ENCODE measurements at places on chromosomes 11 and 22. TPM values are rescaled to one million over a fixed set of nuclear protein-coding genes. Genes with fewer than 3 reads are reported as not detected.
A peak's percentile ranks its signal among the peaks of the same experiment; 100 is the strongest.

DNA sequence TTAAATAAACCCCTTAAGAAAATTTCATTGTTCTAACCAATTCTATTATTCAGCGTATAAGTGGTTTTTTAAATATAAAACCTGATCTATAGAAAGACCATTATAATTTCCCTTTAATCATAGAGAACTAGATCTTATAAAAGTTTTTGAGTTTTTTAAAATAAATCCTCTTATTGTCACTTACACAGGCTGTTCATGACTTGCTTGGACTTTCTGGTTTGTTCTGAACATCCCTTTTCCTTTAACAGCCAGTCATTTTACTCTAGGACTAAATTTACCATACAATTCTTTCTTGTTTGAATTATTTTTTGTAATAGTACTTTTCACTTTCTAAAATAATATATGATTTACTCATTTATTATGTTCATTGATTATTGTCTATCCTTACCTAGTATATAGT lies 4.7 kb downstream of the NXPE2 start:
- DNase-seq = no peak
- H3K27me3 ChIP-seq = no peaks in the 10 kb centered on the region
- no peaks in the 10 kb centered on the region for H3K4me1 ChIP-seq
- no peak overlapping the region for H3K27ac ChIP-seq

GRCh38 chr11:44625759-44626523 lies 60.5 kb downstream of the CD82 start:
- no peaks in the 10 kb centered on the region for H3K36me3 ChIP-seq
- H3K27me3 ChIP-seq = no peaks in the 10 kb centered on the region
- H3K4me3 ChIP-seq = no peak overlapping the region
- H3K27ac ChIP-seq = no peak overlapping the region
- H3K4me1 ChIP-seq = peaks cover 9% of the 10 kb centered on the region
- DNase-seq = no peak

- H3K4me3 ChIP-seq = no peak overlapping the region
- no peak overlapping the region for H3K27ac ChIP-seq
- no peaks in the 10 kb centered on the region for H3K27me3 ChIP-seq
- H3K4me1 ChIP-seq = no peaks in the 10 kb centered on the region
- DNase-seq = no peak
- H3K36me3 ChIP-seq = no peaks in the 10 kb centered on the region
Measured at GRCh38 chr11:15816260-15816871, 540.0 kb downstream of the SOX6 start.

DNA sequence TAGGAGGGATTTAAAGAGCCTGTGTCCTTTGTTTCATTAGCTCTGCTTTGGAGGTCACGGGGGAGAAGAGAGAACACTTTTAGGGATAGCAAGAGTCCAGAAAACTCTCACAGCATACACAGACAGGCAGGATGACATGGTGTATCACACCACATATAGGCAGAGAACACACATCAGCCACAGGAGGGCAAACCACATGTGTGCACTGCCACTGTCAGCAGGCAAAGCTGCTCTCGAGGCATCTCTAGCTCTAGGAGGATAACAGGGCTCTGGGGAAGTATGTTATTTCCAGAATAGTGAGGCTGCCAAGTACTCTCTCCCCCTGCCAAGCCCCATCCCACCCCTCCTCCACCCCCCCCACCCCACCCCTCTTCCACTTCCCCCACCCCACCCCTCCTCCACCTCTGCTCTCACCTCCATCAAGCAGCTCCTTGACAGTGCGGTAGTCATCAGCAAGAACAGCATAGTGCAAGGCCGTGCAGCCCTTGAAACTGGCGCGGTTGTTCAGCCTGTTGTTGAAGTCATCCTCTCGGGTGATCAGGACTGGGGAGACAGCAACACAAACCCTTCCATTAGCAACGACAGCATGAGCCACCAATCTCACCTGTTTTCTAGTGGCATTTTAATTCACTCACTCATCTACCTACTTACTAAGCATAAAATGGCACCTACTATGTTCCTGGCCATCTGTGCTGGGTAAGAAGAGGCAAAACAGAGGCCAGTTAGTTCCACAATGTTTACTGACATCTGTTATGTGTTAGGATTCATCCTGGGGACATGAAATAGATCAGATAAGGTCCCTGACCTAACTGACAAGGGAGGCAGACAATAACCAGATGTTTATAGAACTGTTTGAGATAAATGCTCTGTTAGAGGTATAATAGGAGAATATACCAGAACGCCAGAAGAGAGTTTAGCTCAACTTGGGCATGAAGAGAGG lies 75.6 kb downstream of the CLPB start:
- no peaks in the 10 kb centered on the region for H3K36me3 ChIP-seq
- H3K27ac ChIP-seq = no peak overlapping the region

DNA sequence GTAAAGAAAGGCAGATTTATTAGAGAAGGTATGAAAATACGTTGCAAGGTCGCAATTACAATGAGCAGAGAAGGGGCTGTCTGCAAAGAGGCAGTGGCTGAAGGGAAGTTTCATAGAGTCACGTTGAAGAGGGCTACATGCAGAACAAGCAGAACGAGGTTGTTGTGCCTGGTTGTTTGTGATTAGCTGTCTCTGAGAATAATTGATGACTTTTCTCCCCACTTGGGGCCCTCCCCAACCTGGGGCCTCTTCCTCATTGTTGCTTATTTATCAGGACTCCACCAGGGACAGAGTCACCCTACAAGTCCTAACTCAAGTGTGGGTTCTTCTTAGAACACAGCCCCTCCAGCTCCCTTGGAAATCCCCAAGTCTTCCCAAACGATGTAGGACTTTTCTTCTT lies 29.1 kb downstream of the CSF2RB start:
- H3K36me3 ChIP-seq = no peaks in the 10 kb centered on the region
- no peaks in the 10 kb centered on the region for H3K27me3 ChIP-seq
- H3K4me1 ChIP-seq = no peaks in the 10 kb centered on the region
- no peak overlapping the region for H3K27ac ChIP-seq

GRCh38 chr22:22038178-22038880 lies 55.7 kb upstream of the TOP3B start:
- no peaks in the 10 kb centered on the region for H3K36me3 ChIP-seq
- H3K27ac ChIP-seq = no peak overlapping the region
- no peak for DNase-seq
- peaks cover 6% of the 10 kb centered on the region for H3K27me3 ChIP-seq
- no peak overlapping the region for H3K4me3 ChIP-seq

DNA sequence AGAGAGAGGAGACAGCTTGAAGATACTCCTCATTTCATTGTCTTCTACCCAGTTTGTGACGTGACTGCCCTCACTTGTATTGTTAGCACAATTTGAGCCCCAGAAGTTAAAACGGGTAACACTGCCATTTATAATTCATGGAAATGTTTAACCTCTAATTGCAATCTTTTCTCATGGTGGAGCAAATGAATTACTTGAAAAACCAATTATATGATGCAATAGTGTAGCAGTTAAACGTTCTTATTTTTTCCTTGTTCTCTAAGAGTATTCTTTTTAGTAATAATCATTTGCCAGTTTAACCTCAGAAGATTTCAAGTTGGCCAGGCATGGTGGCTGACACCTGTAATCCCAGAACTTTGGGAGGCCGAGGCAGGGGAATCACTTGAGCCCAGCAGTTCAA lies 56.6 kb downstream of the CDON start:
- H3K27ac ChIP-seq = no peak overlapping the region
- DNase-seq = no peak
- no peaks in the 10 kb centered on the region for H3K4me1 ChIP-seq
- H3K36me3 ChIP-seq = no peaks in the 10 kb centered on the region

DNA sequence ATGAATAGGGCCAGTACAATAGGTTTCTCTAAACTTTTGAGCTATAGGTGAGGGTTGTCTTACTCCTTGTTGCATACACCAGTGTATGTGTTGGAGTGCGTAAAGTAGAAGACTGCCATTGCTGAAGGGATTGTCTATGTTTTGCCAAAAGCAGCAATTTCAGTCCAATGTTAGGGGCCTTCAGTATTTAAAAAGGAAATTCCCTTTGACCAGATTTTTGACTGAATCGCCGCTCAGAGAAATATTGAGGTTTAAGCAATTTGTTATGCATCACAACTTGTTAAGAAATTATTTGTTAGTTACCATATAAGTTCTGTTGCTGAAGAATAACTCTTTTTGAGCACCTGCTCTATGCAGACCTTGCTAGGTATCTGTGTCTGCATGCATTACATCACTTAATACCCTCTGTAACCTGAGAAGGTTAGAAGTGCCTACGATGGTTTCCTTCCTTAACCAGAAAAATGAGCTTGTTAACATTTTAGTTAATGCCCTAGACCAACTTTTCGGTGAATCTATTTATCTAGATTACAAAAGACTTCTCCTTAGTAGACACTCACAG lies 33.9 kb downstream of the MMP20 start:
- H3K4me3 ChIP-seq = no peak overlapping the region
- H3K27ac ChIP-seq = no peak overlapping the region
- no peak for DNase-seq
- no peaks in the 10 kb centered on the region for H3K27me3 ChIP-seq

DNA sequence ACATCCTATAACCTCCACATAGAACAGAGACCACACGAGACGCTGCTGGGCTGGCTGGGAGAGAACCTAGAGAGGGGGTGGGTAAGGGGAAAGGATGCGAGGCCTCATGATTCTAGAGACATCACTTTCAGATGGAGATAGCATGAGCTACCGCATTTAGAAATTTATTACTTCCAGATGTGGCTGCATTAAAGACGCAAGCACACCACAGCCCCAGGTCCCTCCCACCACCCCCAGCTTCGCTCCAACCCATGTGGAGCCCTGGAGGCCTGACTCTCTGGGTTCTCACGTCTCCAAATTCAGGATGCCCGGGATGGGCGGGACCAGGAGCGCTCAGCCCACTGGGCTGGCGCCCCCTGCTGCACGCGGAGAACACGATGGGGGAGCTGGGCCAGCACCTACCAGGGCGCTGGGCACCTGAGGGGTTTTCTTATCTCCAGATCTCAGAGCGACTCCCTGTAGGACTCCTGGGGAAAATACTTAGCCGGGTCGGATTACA lies 13.6 kb downstream of the MRPL21 start:
- no peak overlapping the region for H3K4me3 ChIP-seq
- no peaks in the 10 kb centered on the region for H3K27me3 ChIP-seq
- H3K27ac ChIP-seq = peak overlapping the region; percentile 66
- peaks cover 31% of the 10 kb centered on the region for H3K36me3 ChIP-seq
- peaks cover 25% of the 10 kb centered on the region for H3K4me1 ChIP-seq

DNA sequence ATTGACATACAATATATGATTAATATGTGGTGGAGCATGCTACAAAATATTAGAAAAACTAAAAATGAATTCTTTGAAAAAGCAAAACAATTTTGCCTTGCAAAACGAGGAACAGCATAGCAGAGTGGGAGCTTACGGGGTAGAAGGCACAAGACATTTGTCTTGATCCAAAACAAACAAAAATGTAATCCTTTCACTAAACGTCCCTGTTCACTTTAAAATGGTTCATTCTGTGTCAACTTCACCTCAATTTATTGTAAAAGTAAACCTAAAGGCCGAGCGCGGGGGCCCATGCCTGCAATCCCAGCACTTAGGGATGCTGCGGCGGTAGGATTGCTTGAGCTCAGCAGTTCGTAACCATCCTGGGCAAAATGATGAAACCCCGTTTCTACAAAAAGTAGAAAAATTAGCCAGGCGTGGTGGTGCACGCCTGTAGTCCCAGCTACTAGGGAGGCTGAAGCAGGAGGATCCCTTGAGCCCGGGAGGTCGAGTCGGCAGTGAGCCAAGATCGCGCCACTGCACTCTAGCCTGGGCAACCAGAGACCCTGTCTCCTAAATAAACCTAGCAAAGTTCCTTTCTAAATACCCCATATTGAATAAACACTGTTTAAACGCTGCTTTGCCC lies 2.0 kb downstream of the PRDM10 start:
- H3K27me3 ChIP-seq = no peaks in the 10 kb centered on the region
- no peaks in the 10 kb centered on the region for H3K36me3 ChIP-seq
- H3K27ac ChIP-seq = peak overlapping the region; percentile 100
- H3K4me3 ChIP-seq = peak overlapping the region; percentile 63

- H3K27me3 ChIP-seq = no peaks in the 10 kb centered on the region
- no peaks in the 10 kb centered on the region for H3K36me3 ChIP-seq
- no peak overlapping the region for H3K4me3 ChIP-seq
- no peak for DNase-seq
Measured at GRCh38 chr11:103441021-103441420, 331.8 kb downstream of the DYNC2H1 start.

- peak within 1 kb of the TSS; percentile 70 for H3K4me3 ChIP-seq
- H3K27me3 ChIP-seq = no peaks in the 10 kb centered on the region
Measured at GRCh38 chr11:126062679-126063506, at the start of gene CDON. CDON (minus strand) TSS chr11:126062866; CDS start chr11:126023476, 39,390 bp downstream.

DNA sequence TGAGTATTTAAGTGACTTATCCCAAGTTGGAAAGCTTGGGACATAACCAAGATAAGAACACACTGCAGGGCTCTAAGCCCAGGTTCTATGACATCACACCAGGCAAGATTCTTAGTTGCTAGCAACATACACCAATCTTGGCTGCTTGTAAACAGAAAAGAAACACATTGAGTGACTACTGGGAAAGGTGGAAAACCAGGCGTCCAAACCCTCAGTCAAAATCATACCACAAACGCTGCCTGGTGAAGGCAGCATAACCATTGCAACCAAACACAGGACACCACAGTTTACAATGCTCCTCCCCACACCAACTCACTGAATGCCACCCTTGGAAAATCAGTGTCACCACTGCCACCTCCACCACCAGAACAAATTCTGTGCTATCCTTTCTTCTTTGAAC lies 379.9 kb downstream of the TTC28 start:
- no peaks in the 10 kb centered on the region for H3K27me3 ChIP-seq
- H3K4me3 ChIP-seq = no peak overlapping the region

GRCh38 chr11:37984991-37985390 lies 1387.0 kb upstream of the RAG2 start:
- no peaks in the 10 kb centered on the region for H3K27me3 ChIP-seq
- no peak overlapping the region for H3K4me3 ChIP-seq
- H3K4me1 ChIP-seq = no peaks in the 10 kb centered on the region
- DNase-seq = no peak
- no peak overlapping the region for H3K27ac ChIP-seq
- no peaks in the 10 kb centered on the region for H3K36me3 ChIP-seq

DNA sequence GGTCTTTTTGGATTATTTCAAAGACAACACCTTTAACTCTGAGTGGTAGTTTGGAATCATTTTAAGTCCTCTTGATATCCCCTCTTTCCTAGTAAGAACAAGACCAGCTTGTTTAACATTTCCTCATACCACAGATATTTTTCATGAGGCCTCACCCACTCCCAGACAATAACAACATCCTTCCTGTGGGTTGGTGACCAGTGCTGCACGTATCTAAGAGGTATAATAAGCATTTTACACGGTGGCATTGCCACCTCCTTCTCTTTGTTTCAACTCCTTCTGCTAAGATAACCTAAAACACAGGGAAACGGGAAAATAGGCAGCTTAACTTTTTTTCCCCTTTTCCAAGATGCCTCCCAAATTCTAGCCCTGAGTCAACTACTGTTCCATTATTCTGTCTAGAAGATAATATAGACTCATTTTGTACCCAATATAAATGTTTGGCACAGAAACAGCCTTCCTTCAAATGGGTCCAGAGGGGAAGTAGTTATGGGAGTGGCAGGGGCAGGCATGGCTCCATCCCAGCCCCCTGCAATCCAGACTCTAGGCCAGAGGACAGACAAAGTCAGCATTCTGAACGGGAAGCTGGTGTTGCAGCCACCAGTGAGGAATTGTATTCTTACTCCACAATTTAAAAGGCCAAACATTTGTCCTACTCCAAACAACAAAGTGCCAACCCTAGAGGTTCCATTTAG lies 28.5 kb downstream of the MAML2 start:
- H3K27me3 ChIP-seq = no peaks in the 10 kb centered on the region
- DNase-seq = no peak
- H3K36me3 ChIP-seq = no peaks in the 10 kb centered on the region
- peaks cover 22% of the 10 kb centered on the region for H3K4me1 ChIP-seq
- no peak overlapping the region for H3K27ac ChIP-seq

CD3G gene
- total RNA-seq = not detected

- H3K36me3 ChIP-seq = no peaks in the 10 kb centered on the region
- DNase-seq = no peak
- no peak overlapping the region for H3K4me3 ChIP-seq
- H3K4me1 ChIP-seq = no peaks in the 10 kb centered on the region
- H3K27ac ChIP-seq = no peak overlapping the region
Measured at GRCh38 chr11:78170874-78171549, 17.4 kb downstream of the KCTD21 start.

Measured in A673 (cell line).